Inflammatory macrophage (primary cell): ENCODE measurements at places on chromosomes 4 and X.

DNA sequence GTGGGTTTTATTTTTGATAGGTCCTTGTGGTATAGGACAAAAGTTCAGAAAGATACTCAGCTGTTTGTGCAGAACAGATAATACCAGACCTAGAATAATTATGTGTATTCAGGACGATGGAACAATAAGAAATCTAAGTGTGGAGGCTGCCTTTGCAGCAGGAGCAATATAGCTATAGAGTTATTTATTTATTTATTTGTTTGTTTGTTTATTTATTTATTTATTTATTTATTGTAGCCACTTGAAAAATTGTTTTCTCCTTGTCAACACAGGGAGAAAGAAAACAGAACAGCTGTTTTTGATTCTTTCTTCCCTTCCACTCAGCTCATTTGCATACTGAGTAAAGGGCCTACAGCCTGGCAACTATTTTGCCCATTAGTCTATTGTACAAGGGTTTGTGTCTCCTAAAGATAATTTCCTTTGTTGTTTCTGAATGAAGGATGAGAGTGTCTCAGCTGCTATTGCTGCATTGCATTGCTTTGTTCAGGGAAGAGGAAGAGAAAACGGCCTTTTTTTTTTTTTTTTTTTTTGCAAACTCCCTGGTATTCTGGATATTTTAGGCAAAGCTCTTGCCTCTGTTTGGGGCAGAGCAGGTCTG, 56.0 kb upstream of the ESX1 start:
- DNase-seq, result no peak

DNA sequence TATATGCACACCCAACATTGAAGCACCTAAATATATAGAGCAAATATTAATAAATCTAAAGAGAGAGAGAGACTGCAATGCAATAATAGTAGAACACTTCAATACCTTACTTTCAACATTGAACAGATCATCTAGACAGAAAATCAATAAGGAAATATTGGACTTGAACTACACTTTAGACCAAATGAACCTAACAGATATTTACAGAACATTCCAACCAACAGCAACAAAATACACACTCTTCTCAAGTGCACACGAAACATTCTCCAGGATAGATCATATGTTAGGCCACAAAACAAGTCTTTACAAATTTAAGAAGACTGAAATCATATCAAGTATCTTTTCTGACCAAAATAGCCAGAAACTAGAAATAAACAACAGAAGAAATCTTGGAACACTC, 66.6 kb downstream of the CD99L2 start:
- no peak for DNase-seq

GRCh38 chrX:124239324-124239723, 93.1 kb upstream of the TEX13D start:
- no peak for DNase-seq

DNA sequence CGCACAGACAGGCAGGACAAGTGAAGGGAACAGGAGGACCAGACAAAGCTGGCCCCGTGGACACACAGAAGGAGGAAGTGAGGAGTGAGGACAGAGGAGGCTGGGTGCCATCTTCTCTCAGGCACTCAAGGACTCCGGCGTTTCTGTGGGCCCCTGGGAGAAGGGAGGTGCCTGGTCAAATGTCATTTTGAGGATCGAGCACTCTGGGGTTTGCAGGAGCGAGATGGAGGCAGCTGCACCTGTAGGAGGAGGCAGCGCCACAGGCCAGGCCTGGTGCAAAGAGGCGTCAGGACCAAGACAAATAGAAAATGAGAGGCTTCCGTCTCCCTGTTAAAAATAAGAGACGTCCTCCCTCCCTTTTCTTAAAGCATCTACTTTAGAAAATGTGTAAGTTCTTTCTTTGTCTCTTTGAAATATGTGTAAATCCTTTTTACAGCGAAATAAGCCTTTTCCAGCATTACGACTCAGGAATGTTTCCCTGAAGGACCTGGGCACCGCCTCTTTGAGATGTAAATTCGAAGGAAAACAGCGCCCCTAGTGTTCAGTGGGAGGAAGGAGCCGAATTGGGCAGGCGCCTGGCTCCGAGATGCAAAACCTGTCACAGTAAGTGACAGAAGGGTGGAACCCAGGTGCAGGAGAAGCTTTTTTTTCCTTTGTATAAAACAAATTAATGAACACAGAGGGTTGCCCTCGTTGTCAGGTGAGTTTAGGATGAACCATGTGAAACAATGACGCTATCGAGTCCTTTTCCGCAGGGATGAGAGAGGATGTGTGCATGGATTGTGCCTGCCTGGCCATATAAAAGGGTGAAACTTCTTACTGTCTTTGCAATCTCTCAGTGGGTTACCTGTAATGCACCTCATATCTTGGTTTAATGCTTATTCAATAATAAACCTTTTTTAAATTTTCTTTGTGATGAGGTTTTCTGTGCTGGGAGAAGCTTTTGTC, 1.4 kb upstream of the C4orf50 start:
- DNase-seq, result peak; percentile 54

- DNase-seq, result no peak
Measured at GRCh38 chrX:15373976-15374375, 10.2 kb downstream of the VEGFD start.

DNA sequence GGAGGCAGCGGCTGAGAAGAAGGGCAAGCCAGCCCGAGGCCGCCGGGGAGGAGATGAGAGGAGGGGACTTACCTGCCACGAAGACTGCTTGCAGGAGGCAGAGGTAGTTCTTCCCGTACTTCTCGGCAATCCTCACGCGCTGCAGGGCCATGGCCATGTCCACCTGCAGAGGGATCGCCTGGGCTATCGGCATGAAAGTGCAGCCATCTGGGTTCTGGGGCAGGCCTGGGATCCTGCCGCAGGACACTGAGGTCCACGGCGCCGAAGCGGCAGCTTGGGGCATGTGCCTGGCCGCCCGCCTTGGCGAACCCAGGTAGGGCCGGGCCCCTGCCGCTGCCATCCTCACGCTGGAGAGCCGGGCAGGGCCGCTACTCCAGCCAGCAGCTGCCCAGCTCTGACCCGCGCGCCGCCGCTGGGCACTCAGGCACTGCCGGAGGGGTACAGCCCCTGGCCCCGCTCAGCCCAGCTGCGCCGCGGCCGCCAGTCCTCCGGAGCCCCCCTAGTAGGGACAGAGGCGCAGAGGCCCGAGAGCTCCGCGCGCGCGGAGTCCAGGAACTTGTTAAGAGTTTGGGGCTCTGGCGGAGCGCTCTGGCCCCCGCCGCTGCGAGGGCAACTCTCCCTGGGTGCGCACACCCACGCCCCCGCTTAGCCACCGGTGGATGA, 16.0 kb downstream of the MCF2 start:
- DNase-seq, result no peak

GRCh38 chr4:112532267-112532666, 16.3 kb upstream of the NEUROG2 start:
- no peak for DNase-seq

- DNase-seq, result no peak
Measured at GRCh38 chrX:153653556-153653955, 6.6 kb downstream of the DUSP9 start.

DNA sequence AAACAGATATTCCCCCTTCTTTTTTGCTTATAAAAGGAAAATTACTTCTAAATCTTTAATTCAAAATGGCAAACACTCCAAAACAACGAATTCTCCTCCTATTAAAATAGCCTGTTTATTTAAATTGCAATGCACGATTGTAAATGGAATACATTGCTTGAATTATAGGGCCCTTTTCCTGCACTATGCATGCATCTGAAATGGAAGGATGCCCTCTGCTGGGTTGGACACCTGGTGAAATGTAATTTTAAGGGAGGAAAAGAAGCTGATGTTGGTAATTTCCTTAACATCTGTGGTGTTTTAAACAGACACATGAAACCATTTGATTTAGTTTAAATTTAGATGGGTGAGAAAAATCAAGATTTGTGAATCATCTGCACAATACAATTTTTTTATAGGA, 72.8 kb downstream of the GRXCR1 start:
- DNase-seq, result no peak

DNA sequence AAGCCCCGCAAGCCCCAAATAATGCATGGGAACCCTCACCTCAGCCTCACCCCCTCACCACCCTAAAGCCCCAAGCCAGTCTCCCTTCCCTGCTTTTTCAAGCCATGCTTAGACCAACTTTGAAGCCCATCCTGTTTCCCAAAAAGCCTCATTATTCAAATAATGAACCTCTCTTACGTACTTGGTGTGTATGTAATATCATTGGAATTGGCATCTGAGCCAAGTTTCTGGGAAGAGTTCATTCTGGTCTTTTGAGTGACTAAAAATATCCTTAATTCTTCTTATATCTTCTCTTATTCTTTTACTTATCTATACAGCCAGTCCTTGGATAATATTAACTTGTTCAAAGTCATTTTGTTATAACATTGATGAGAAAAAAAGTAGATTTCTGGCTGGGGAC, 875.8 kb upstream of the SLIT2 start:
- no peak for DNase-seq
